Renal pelvis (tissue), 12 donors: ENCODE measurements at places on chromosomes 16 and 17.

GRCh38 chr17:74757502-74757901, 9.1 kb downstream of the NHERF1 start:
- DNase-seq: no peak

- peak; percentile 78 for DNase-seq
Measured at GRCh38 chr17:32483451-32484019, 3.3 kb upstream of the CDK5R1 start.

DNA sequence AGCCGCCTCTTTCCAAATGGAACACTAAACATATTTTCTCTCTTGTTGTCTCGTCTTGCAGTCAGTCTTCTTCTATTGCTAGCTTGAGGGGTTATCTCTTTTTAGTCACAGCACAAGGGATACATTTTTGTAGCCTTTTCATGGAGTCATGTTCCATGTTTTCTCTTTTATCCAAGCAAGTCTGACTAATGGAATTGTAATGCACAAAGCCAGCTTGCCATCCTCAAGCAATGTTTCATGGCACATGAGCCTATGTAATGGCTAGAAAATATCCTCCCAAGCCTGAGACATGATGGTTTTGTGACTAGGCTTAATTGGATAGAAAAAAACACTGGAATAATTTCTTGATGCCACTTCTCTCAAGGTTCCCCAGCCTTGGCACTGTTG, 414.6 kb upstream of the GOT2 start:
- no peak for DNase-seq

GRCh38 chr17:8947201-8947600, 18.3 kb downstream of the PIK3R5 start:
- no peak for DNase-seq

- DNase-seq: no peak
Measured at GRCh38 chr16:66576296-66576695, 3.0 kb upstream of the CMTM2 start.

DNA sequence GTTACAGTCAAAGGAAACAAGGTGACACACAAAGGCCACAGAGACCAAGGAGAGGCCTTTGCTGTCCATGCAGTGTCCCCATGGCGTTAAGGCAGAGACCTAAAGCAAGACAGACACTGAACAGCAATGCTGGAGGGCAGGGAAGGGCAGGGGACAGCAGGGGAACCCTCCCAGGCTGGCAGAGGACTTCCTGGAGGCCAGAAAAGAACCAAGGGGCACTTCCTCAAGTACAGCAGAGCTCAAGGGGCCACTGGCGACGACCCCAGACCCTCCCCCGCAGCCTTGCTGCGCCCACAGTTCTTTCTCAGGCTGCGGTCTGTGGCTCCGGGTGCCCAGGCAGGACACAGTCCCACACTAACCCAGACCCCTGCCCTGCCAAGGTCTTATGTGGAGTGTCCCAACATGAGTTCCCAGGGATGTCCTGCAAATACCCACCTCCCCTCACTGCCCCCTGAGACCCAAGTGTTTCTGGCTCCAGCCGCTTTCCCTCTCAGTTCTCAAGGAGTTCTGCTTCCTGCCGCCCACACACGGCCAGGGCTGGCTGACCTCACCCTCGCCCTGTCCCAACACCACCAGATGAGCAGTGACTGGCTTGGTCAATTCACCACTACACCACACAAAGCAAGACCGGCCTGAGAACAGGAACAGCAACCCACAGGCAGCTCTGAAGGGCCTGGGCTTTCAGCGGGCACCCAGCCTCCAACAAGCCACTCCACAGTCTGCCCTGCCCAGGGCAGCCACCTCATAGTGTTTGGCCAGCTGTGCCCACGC, 4.2 kb downstream of the CLCN7 start:
- no peak for DNase-seq

GRCh38 chr17:48162946-48163506, 55.5 kb downstream of the SNX11 start:
- DNase-seq: no peak

DNA sequence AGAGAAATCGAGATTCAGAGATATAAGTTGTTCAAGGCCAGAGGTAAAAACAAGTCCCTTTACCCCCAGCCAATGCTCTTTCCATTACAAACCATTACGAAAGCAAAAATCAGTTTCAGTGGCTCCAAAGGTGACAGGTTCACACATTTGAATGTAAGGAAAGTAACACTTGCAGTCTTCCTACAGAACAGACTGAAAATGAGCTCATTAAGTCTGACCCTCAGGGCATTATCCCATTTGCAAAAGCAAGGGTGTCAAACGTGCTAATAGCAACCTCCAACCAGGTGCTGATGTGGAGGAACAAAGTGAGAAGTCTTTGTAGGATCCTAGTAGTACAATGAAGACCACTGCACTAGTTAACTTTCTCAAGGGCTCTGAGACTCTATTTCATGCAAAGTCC, 65.2 kb downstream of the XPO6 start:
- no peak for DNase-seq

DNA sequence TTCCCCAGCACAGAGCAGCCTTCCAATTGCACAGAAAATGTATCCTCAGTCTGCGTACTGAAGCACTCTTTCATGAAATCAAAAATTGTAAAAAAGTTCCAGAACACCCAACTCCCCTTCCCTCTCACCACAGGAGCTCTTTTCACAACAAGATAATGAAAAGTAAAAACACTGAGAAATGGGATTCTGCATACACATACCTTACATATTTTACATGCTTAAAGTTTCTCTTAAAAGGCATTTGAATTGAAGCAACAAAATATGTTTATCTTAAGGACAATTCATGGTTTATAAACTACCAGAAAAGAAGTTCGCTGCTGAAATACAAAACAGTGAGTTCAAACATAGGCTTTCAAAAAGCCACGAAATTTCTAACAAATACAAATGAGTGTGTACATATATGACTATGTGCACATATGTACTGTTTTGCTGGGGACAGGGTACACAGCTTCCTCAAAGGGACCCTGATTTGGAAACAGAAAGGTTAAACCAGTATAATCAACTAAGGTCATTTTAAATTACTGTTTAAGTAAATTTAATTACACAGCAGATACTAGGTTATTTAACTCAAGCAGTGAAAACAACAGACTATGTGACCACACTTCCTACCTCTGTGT, 33.8 kb downstream of the COG1 start:
- DNase-seq: no peak
